ENCODE measurements at places on chromosomes 3 and 15.

DNA sequence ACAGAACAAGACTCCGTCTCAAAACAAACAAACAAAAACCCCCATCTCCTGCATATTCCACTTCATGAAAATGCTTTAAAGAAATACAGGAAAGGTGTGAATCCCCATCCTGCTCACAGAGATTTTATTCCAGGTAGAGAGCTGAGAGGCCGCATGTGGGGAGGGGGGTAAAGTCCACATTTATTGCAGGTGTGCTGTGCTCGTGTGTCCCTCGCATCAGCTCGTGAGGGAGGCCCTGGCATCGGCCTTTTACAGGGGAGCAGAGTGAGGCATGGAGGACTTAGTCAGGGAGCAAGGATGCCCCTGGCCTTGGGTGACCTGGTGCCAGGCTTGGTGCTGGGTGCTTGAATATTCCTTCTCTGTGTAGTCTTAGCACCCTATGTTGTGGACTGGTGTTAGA, 413.5 kb upstream of the C2CD4B start:
- no peak for DNase-seq

DNA sequence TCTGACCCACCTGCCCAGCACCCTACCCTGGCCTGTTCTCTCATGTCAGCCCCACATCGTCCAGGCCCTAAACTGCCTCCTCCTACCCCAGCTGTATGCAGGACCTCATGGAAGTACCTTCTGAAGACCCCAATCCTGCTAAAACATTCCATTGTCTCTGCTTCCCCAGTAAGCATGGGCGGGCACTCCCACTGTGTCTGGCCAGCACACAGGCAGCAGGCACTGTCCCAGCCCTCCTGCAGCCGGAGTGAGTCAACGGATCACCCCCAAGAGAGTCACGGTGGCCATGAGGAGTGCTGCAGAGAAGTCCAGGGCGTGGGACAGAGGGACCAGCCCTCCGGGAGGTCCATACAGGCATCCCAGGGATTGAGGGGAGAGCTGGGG, 36.4 kb upstream of the SLCO2A1 start:
- no peak for DNase-seq

DNA sequence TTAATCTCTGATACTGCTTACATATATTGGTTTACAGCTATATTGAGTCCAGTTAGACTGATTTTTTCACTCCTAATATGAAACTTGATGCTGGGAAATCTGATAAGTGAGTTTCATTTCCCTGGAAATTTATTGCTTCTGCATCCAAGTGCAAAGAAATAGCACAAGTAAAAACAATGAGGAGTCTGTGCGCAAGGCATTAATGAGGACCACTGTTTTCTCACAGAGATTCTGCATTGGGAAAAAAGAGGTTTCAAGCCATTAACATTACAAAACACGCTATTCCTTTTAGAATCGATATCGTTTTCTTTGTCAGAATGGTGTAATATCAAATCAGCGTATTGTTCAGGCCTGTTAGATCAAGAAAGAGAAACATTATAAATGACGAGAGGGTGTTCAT, 723.3 kb upstream of the ARRDC4 start:
- DNase-seq: no peak

- DNase-seq: no peak
These were observed 688.9 kb downstream of the GBE1 start for GRCh38 chr3:81072591-81072990.
